B cell (primary cell): ENCODE measurements at places on chromosomes 3 and 15. TPM values are rescaled to one million over a fixed set of nuclear protein-coding genes. Genes with fewer than 3 reads are reported as not detected.
A peak's percentile ranks its signal among the peaks of the same experiment; 100 is the strongest.

GRCh38 chr15:89121414-89121813, 33.2 kb downstream of the ABHD2 start:
- DNase-seq = no peak

- DNase-seq = no peak
Observed at GRCh38 chr3:64157150-64158035, 67.9 kb downstream of the PRICKLE2 start.

DNA sequence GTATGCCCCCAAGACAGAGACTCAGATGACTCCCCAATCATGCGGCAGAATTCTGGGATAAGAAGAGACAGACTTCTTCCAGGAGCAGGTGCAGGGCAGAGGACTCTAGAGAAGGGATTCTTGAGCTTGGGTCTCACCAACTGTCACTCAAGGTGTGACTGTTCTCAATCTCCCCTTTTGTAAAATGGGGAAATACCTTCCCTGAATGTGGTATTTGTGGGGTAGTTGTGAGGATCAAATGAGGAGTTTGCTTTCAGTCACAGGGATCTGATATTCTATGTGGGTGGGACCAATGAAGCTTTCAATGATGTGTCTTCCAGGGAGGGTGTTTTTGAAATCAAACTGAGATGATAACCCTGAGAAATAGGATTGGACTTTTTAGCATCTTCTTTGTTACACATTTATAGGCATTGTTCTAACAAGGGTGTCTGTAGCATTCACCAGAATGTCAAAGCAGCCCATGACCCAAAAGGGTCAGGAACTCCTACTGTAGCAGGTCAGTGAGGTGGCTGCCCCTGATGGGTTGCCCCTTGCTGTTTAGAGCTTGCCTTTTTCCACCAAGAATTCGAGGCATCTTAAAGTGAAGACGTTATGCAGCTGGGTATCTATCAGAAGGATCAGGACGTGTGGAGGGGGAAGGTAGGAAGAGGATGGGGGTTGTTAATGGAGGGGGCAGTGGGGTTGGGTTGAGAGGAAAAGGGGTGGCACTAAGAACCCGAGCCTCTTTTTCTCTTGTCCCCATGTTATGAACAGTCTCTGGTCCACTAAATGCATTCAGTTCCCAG, 28.8 kb downstream of the UMPS start:
- DNase-seq = no peak

DNA sequence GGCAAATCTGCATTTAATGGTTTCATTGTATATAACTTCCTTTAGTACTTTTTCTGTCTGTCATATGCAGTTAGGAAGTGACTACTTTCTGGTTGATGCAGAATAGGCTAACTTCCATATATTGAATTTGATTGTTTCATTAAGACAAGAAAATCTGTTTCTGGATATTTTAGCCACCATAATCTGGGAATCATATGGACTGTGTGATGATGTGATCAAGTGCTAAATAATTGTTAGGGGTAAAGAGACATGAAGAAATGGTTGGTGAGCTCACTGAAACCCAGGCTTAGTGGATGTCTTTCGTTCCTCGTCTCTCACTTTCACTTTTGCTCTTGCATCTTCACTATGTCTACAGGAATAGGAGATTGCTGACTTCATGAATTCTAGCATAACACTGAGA, 3.5 kb upstream of the MNS1 start:
- DNase-seq = peak; percentile 62

GRCh38 chr3:64108784-64109317, 85.6 kb upstream of the PSMD6 start:
- DNase-seq = no peak

- no peak for DNase-seq
Observed at GRCh38 chr3:178491751-178492150, 44.5 kb upstream of the KCNMB2 start.

DNA sequence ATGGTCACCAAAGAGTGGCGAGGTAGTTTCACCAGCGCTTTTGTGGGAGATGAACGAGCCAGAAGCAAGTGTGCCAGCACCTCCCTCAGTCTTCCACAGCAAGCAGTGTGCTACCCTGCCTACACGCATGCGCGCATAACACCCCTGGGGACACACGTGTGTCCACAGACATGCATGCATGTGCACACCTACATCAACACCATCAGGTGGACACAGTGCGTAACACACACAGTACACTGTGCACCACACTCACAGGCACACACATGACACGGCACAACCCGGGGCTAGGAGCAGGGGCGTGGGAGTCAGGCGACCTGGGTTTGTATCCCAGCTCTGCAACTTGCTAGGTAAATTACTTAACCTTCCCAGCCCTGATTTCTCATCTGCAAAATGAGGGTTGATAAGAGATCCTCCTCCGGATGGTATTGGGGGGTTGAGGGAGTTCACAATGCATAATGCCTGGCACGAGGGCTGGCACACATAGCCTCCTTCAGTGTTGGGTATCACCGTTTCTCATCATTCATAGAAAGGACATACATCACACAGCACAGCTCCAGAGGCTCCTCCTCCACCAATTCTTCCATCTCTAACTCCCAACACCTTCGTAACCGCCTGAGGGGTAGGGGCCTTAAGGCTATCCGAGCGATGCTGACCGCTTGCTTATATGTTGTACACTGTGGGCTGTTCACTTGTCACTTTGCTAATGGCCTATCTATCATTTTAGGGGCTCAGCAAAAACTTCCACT, 174.9 kb downstream of the SMAD6 start:
- no peak for DNase-seq

GRCh38 chr3:195753581-195753980, 32.8 kb downstream of the MUC20 start:
- no peak for DNase-seq

GRCh38 chr15:64387562-64388168, at the start of gene TRIP4:
TRIP4 (plus strand) TSS chr15:64387836; CDS start chr15:64387864, 28 bp downstream.
- peak; percentile 96 for DNase-seq

GRCh38 chr3:27345959-27346865, 23.0 kb downstream of the NEK10 start:
- DNase-seq = no peak

GRCh38 chr15:56165234-56165633, 78.4 kb downstream of the RFX7 start:
- DNase-seq = no peak

DNA sequence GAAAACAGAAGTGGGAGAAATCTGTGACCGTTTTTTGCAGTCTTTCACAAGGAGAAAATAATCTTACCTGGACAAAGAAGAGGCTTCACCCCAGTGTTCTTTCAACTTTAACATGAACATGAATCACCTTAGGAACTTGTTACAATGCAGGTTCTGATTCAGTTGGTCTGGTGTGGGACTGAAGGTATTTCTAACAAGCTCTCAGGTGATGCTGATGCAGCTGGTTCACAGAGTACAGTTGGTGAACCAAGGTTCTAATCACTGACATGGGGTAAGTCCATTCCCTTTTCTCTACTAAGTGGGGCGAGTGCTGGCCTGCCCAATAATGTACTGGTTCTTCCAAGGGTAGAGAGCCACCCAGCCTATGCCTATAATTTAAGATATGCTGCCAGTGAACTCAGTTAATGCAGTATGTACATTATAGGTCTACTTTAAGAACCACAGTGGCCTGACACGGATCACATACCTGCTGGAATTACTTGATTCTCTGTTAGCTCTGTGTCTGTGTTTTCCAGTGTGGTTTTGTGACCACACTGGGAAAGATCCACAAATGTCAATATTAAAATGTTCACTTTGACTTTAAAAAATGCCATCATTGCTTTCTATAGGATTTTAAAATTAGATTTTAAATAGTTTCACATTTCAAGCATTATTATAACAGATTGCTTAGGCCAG, 304.1 kb downstream of the ZNF621 start:
- no peak for DNase-seq

- DNase-seq = no peak
Observed at GRCh38 chr3:89184151-89184995, 77.0 kb downstream of the EPHA3 start.

GRCh38 chr15:62416526-62416925, 251.4 kb upstream of the C2CD4B start:
- no peak for DNase-seq

GRCh38 chr3:155880286-155880685, 9.8 kb downstream of the GMPS start:
- no peak for DNase-seq

DNA sequence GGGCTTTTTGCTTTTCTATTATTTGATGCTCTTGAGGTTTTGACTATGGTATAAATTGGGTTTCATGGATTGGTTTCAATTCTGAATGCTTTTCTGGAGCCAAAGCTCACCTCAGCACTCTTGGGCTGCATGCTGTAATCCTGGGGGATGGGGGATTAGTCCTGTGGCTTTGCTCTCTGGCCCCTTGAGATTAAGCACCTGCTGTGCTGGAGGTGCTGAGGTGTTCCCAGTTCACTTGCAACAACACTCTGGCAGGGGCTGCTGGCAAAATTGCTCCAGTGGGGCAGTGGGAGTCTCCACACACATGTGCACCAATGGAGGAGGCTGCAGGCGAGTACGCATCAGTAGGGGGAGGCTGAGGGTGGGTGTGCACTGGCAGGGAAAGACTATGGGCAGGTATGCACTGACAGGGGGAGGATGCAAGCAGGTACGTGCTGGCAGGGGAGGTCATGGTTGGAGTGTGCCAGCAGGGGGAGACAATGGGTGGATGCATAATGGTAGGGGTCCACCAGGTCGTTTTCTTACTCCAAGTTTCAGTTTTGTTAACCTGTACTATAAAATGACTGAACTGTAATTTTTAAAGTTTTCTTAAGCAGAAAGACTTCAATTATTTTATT, 489.2 kb downstream of the FGF12 start:
- no peak for DNase-seq

- DNase-seq = no peak
Observed at GRCh38 chr15:63232405-63232804, 43.0 kb downstream of the RAB8B start.

DNA sequence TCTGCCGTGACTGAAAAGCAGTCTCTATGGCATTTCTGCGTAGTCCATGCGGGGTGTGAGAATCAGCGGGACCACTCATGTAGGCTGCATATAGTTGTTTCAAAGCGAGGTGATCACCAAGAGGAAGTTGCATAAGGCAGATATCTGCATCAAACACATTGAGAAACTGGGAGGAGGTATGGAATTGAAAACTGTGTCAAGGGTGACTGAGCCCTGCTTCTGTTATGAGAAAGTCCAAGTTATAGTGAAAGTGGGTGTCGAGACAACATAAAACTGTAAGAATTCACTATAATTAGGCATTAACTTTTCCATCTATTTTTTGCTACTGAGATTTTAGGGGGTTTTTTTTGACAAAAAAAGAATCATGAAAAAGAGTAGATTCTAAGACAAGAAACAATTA, 109.3 kb downstream of the ZIC1 start:
- no peak for DNase-seq

- no peak for DNase-seq
Observed at GRCh38 chr3:124772081-124772831, 42.0 kb downstream of the UMPS start.

- no peak for DNase-seq
Observed at GRCh38 chr3:115898656-115899410, 275.5 kb downstream of the GAP43 start.

DNA sequence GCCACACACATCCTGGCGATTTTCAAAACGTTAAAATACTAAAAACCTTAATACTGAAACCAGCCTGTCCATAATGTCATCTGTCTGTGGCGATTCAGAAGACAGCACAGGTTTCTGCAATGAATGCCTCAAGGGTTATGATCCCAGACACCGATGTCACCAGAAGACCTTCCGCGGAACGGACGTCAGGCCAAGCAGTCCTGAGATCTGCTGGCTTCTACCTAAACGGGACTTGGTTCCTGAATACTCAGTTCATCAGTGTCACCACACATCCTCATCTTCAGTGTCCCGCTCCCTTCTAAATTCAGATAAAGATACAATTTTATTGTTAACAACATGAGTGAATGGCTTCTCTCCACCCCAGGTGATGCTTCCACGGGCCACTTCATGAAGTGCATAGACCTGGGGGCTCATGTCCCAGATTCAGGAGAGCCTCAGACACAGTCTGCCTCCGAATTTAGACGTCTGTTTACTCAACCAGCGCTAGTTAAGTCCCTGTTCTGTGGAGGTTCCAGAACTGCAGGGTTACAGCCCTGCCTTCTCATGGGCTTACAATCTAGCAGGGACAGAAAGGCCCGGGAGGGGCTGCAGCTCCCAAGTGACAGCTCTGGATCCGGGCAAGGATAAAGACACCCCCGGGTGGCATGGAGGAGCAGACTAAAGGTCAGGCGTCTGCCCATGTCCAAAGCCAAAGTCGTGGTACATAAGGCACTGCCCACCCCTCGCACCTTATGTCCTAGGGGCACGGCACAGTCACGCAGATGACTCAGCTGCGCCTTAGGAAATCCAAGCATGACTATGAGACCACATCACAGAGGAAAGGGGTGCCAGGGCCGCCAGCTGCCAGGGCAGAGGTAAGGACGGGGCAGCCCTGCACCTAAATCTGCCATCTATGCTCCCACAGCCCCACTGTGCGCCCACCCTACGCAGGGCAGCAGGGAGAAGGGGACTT, 75.9 kb downstream of the VGLL4 start:
- DNase-seq = no peak

DNA sequence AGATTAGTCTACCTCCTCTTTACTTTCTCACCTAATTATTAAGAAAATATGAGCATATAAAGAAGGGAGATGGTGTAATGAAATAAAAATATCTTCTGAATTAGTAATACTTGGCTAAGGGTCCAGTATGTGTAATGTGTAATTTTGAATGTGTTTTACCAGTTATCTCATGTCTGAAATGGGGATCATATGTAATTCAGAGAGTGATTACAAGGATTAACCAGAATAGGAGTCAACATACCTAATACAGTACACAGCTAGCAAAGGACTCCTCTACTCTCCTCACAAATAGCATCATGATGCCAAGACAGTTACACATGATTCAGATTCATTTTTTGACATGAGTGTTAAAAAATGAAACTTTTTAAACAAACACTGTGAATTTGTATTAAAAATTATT, 570.4 kb downstream of the SI start:
- DNase-seq = no peak

GRCh38 chr3:66655044-66655443, 154.2 kb upstream of the LRIG1 start:
- DNase-seq = no peak

DNA sequence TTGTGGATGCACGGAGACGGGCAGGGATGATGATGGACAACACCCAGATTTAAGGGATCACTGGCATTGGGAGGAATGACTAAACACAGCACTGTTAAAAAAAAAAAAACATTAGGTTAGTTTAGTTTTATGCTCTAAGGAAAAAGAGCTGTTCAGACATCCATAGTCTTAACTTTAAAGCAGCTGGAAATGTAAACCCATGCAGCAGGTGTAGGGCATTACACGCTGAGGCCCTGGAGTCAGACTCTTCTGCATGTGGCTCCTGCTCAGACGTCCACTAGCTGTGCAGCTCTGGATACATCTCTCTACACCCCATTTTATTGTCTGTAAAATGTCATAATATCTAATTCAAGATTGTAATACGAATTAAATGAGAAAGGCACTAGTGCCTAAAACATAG, 191.8 kb upstream of the RASGRP1 start:
- DNase-seq = no peak

CEP70 gene
- 9.6 and 11.6 TPM in 2 replicates for total RNA-seq

MESP2 gene
- not detected in 2 replicates for total RNA-seq

CD276 gene
- total RNA-seq = not detected in 2 replicates

MORC1 gene
- not detected in 2 replicates for total RNA-seq

UBE2E2 gene
- 44.2 and 45.0 TPM in 2 replicates for total RNA-seq

ST3GAL6 gene
- not detected in 2 replicates for total RNA-seq

CCR8 gene
- not detected in 2 replicates for total RNA-seq

BTLA gene
- 91.6 and 101 TPM in 2 replicates for total RNA-seq

TEX55 gene
- total RNA-seq = not detected in 2 replicates

BOC gene
- 0.12 and 0.78 TPM in 2 replicates for total RNA-seq
